ENCODE measurements at places on chromosomes 2 and 18.

GRCh38 chr2:126826491-126826890 is 72.2 kb upstream of the TEX51 start:
- DNase-seq, result no peak

- no peak for DNase-seq
Measured at GRCh38 chr2:126634273-126634861, 21.6 kb upstream of the GYPC start.

DNA sequence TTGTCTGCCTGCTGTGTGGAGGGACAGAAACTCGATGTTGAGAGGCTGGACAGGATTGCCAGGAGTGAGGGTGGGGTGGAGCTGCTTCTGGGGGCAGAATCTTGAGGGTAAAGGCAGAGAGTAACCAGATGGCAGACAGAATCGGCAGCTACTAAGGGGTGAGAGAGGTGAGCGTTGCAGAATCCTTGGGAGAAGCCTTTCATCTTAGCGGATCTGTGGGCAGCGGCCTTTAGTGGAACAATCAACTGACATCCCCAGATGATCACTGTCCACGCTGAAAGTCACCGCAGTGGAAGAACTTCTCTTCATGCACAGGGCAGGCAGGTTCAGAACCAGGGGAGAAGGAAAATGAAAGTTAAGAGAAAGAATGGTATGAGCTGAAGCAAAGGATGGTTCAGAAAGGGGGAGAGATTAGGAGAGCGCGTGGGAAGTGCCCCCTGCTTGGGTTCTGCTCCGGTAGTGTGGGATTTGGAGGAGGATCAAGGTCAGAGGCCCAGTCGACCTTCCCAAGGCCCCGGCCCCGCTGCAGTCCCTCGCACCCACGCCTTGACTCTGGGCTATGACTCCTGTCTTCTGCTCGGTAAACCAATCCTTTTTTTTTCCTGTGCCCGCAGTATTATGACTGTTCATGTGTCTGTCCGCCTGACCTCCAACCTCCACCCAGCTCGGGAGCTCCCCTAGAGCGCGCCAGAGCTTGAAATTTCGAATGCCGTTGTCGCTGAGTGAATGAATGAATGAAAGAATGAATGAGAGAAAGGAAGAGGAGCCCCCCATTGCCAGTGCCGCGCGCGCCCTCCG is 584 bp downstream of the BOLA3 start:
- DNase-seq, result no peak

GRCh38 chr2:128308284-128308731 is 10.4 kb downstream of the HS6ST1 start:
- no peak for DNase-seq

DNA sequence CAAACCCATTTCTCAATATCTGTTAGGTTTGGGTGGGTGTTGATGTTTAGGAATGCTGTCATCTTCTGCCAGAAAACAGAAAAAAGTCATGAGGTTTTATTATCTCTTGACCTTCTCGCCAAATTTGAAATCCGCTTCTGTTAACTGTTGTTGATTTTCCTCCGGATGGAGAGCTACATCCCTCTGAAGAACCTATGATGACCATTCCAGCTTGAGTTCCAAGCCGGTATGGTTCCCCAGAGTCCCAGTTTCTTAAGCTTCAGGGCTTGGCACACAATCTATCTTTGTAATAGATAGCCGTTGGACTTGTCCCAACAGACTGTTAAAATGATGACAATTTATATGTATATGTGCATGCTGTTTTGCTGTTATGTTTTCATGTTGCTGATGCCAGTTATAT is 1201.0 kb downstream of the LRP1B start:
- DNase-seq, result no peak

GRCh38 chr2:84116143-84116542 is 342.9 kb downstream of the SUCLG1 start:
- no peak for DNase-seq

- DNase-seq, result no peak
Measured at GRCh38 chr2:205409411-205409810, 272.9 kb upstream of the NRP2 start.

DNA sequence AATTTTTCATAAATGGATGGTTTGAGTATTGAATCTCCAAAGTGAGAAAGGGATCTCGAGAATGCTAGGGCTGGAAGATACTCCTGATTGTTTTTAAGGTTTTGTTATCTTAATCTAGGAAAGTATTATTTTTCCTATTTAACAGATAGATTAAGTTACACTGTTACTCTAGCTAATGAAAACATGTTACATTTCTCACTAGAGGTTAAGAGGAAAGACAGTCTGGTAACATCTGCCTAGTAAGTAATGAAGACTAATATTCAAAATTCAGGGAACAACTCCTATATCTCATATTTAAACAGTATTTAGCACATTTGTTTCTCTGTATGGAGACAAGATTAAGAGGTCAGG is 2.0 kb downstream of the GALNT3 start:
- DNase-seq, result no peak

DNA sequence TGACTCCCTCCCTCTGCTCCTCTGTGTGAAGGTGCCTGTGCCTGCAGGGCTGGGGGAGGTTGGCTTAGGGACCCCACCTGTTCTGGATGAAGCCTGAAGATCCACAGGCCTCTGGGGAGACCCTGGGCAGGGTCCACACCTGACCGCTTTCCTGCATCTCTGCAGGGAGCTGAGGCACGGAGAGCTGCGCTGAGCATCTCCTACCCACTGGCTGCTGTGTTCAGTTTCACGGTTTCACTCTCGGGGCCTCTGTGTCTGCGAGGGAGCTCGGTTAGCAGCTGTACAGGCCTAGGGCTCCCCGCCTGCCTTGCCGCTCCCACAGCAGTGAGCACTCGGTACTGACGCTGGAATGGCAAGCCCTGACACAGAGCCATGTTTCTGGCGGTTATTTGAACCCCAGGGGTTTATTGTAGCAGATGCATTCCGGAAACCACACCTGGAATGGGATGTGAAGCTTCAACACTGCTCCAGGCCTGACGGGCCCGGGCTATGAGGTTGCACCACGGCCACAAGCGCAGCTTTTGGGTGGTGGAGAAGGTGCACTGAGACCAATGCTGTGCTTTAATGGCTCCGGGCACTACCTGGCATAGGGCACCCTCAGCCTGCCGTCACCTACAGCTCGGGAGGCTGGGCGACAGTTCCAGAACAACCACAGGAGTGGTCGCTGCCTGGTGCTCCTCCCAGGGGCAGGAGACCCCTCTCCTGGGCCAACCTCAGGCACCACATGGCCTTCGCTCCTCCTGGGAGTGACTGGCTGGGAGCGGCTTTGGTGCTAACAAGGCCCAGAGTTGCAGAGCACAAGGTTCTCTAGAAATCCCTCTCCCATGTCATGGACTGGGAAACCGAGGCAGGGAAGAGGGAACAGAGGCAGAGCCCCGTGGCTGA is 257.9 kb downstream of the NDUFA10 start:
- DNase-seq, result no peak

- no peak for DNase-seq
Measured at GRCh38 chr2:223654384-223654915, 52.3 kb upstream of the SCG2 start.

All from right kidney (tissue), 9 donors.